ENCODE measurements at places on chromosomes 5 and 9. TPM values are rescaled to one million over a fixed set of nuclear protein-coding genes. Genes with fewer than 3 reads are reported as not detected.
A peak's percentile ranks its signal among the peaks of the same experiment; 100 is the strongest.

The SLC25A2 gene
- 0.25 TPM for total RNA-seq

The MUSK gene
- total RNA-seq, result not detected

- DNase-seq, result no peak
Observed at GRCh38 chr9:127991757-127992274, 11.0 kb upstream of the EEIG1 start.

DNA sequence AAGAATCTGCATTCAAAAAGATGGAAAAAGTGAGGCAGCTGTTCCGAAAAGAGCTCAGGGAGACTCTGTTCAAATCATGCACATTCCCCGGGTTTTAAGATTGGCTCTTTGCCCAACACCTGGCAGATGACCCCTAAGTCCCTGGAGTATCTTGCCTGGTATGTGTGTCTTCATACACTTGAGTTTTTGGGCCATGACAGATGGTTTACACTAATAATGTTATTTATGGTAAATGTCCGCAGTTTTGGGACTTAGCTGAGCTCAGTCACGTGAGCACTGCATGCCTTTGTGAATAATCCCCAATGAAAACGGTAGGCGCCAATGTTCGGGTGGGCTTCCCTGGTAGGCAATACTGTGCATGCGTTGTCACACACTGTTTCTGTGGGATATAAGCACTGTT lies 316.1 kb downstream of the PRDM9 start:
- no peak for DNase-seq

- no peak for DNase-seq
Observed at GRCh38 chr9:92745331-92745730, 19.3 kb downstream of the BICD2 start.

- DNase-seq, result no peak
Observed at GRCh38 chr5:72183101-72183520, 75.8 kb downstream of the MAP1B start.

GRCh38 chr5:6755519-6755918 lies 42.3 kb downstream of the TENT4A start:
- DNase-seq, result peak; percentile 72

DNA sequence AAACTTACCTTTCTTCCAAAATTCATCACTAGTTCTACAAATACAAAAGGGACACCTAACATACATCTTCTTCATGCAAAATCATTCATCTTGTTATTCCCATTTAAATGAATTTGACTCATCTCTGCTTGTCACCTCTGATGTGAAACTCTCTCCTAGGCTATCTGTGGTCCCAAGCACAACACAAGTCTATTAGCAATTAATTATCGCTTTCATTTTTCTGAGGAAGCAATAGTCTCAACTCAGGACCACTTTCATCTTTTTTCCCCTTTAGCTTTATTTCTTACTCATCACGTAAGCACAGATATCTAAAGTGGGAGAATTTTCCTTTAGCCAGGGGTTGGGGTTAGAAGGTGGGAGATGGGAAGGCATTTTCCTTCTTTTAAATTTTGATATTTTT lies 131.9 kb downstream of the ST8SIA4 start:
- DNase-seq, result no peak

- DNase-seq, result no peak
Observed at GRCh38 chr9:71676460-71676859, 91.9 kb downstream of the CEMIP2 start.

GRCh38 chr9:16453390-16453789 lies 417.1 kb downstream of the BNC2 start:
- DNase-seq, result no peak

Measured in left lobe of liver (tissue), 2 donors.